ENCODE measurements at places on chromosomes 1 and 21.

DNA sequence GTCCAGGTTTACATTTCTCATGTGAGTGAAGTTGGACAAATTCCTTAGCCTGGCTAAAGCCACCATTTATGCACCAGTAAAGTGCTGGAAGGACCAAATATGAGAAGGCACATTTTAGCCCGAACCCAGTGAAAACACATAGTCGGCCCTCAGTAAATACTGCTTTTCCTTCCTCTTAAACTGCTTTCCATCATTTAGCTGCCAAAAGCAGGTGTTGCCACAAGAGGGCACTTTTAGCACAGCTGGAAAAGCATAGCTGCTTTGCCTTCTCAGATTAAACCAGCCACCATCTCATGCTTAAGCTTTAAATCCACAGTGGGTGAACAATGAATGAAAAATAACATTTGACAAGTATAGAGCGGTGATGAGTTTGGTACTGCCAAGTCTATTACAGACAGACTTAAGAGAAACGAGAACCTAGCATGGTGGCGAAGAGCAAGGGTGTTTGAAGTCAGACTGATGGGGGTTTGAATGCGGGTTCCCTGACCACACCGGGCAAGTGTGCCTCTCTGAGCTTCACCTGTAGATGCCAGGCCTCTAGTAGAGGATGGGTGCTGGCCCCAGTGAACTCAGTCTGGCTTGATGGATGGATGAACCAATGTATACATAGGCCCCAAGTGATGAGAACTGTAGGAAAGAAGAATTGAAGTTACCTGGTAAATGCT is 57.8 kb downstream of the SLC35D1 start:
- peak; percentile 42 for DNase-seq

- DNase-seq: no peak
These were observed 35.8 kb downstream of the EPHX1 start for GRCh38 chr1:225845571-225846259.

DNA sequence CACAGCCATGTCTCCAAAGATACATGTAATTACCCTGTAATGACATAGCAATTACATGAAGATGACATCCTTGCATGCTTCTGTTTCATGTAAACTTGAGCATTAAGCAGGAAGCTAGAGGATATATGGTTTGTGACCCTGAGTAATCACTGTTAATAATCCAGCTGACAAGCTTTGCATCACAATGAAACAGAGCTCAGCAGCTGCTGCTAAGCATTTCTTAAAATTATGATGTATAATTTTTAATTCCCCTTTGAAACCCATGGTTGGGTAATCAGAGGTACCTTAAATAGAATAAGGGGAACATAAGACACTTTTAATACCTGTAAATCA is 293.5 kb downstream of the NTNG1 start:
- DNase-seq: no peak

- DNase-seq: no peak
These were observed 255.9 kb downstream of the FAF1 start for GRCh38 chr1:50704126-50704525.

DNA sequence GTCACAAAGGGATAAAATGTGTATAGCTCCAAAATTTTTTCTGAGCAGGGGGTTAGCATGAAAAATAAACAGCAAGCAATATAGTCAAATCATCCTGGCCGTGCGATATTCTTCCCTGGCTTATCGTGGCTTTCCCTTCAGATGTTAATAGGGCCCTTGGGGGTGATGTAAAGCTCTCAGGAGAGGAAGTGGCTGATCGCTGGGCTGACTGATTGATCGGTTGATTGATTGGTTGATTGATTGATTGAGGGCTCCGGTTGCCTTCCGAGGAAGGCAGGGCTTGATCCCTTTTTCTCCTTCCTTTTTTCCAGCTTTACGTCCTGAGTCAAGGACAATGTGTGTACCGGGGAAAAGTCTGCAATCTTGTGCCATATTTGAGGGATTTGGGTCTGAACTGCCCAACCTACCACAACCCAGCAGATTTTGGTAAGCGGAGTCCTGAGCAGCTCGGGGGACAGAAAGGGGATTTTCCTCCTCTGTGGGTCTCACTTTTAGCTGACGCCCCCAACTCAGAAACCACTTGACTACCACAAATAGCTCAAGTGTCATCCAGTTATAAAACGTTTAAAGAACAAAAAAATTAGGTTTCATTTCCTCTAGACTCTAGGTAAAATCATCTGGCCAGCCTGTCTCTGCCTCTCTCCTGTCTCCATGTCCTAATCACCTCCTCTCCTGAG is 29.5 kb downstream of the TFF3 start:
- no peak for DNase-seq

All from stimulated activated CD4-positive, alpha-beta T cell treated with anti-CD3 and anti-CD28 coated beads, Interleukin-1b, Interleukin-23, amount 100 ng/mL, for 24 hours (primary cell).